ENCODE measurements at places on chromosomes 12 and 14.

- no peak for DNase-seq
Measured at GRCh38 chr12:9736936-9737705, 4.2 kb upstream of the CLECL1 start.

DNA sequence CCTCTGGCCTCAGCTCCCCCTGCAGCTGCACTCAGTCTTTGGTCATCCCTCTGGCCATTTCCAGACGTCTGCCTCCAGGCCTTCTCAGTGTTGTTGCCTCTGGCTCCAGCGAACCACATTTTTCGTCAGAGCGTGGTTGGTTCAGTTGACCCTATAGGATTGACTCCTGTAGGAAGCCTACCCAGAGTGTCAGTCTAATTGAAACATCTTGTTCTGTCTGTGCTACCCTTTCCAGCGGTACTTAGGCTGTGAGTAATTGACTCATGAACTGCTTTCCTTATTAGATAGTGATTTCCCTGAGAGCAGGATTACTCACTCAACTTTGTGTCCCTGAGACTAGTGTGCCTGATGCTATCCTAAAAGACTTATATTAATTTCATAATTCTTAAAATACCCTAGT, 373.2 kb downstream of the ATP23 start:
- no peak for DNase-seq

GRCh38 chr12:39771456-39771855, 151.9 kb upstream of the ABCD2 start:
- DNase-seq, result peak; percentile 35

- no peak for DNase-seq
Measured at GRCh38 chr14:28773861-28774691, 7.5 kb downstream of the FOXG1 start.

- no peak for DNase-seq
Measured at GRCh38 chr12:58513301-58513834, 406.9 kb downstream of the LRIG3 start.

Data from HT1080 (cell line).